Muscle of leg (tissue), 16 donors: ENCODE measurements at places on chromosomes 3 and 15. TPM values are rescaled to one million over a fixed set of nuclear protein-coding genes. Genes with fewer than 3 reads are reported as not detected.

- no peak overlapping the region for H3K27ac ChIP-seq
- no peak overlapping the region for H3K4me3 ChIP-seq
- H3K27me3 ChIP-seq: no peaks in the 10 kb centered on the region
- no peak for DNase-seq
- no peaks in the 10 kb centered on the region for H3K36me3 ChIP-seq
Measured at GRCh38 chr15:45234562-45235235, 17.3 kb upstream of the SLC28A2 start.

DNA sequence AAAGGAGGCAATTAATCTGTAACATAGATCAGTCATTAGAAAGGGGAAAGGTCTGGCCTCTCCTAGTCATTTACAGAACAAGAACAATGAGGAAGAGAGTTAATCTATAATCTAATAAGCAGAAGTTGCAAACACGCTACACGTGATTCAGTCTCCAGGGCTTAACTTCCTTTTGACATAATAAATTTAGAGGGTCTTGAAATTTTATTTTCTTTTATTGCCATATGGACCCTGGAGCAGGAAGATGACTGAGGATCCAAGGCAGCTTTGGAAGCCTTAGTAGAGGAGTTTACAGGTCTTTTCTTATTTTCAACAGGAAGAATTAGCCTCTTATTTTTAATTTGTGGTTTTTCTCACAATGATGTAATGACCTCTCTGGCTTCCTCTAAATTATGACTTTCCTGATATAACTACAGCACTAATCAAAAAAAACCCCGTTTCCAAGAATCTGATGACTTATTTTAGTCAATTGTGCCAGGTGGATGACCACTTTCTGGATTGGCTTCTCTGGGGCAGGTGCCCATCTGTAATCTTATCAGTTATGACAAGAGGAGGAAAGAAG, 32.2 kb downstream of the ADGRG7 start:
- no peaks in the 10 kb centered on the region for H3K4me1 ChIP-seq
- no peak overlapping the region for H3K27ac ChIP-seq
- no peak for DNase-seq
- no peaks in the 10 kb centered on the region for H3K36me3 ChIP-seq
- H3K4me3 ChIP-seq: no peak overlapping the region

- H3K4me1 ChIP-seq: peaks cover 9% of the 10 kb centered on the region
- no peaks in the 10 kb centered on the region for H3K27me3 ChIP-seq
- H3K27ac ChIP-seq: peak overlapping the region; percentile 74
- no peaks in the 10 kb centered on the region for H3K36me3 ChIP-seq
Measured at GRCh38 chr3:189630767-189631372, 319 bp upstream of the TP63 start.

GRCh38 chr3:129314386-129315222, 35.9 kb downstream of the HMCES start:
- H3K36me3 ChIP-seq: peaks cover 3% of the 10 kb centered on the region
- no peaks in the 10 kb centered on the region for H3K27me3 ChIP-seq
- H3K27ac ChIP-seq: peak overlapping the region; percentile 96
- peaks cover 26% of the 10 kb centered on the region for H3K4me1 ChIP-seq

GRCh38 chr3:193794002-193794881, 201.2 kb downstream of the OPA1 start:
- peaks cover 7% of the 10 kb centered on the region for H3K27me3 ChIP-seq
- H3K4me1 ChIP-seq: peaks cover 20% of the 10 kb centered on the region
- H3K36me3 ChIP-seq: no peaks in the 10 kb centered on the region
- no peak overlapping the region for H3K4me3 ChIP-seq

GRCh38 chr3:54714035-54714434, 213.8 kb downstream of the LRTM1 start:
- H3K4me1 ChIP-seq: peaks cover 3% of the 10 kb centered on the region
- H3K27ac ChIP-seq: no peak overlapping the region
- H3K27me3 ChIP-seq: no peaks in the 10 kb centered on the region
- H3K36me3 ChIP-seq: no peaks in the 10 kb centered on the region
- DNase-seq: no peak

- DNase-seq: peak; percentile 43
- H3K27ac ChIP-seq: no peak overlapping the region
- H3K36me3 ChIP-seq: no peaks in the 10 kb centered on the region
- no peak overlapping the region for H3K4me3 ChIP-seq
Measured at GRCh38 chr3:106183762-106184391, 315.1 kb upstream of the CBLB start.

- peaks cover 3% of the 10 kb centered on the region for H3K4me1 ChIP-seq
- DNase-seq: no peak
- H3K4me3 ChIP-seq: no peak overlapping the region
- no peak overlapping the region for H3K27ac ChIP-seq
- no peaks in the 10 kb centered on the region for H3K27me3 ChIP-seq
- H3K36me3 ChIP-seq: no peaks in the 10 kb centered on the region
Measured at GRCh38 chr3:190517687-190518086, 3.8 kb downstream of the IL1RAP start.

- H3K36me3 ChIP-seq: no peaks in the 10 kb centered on the region
- H3K27ac ChIP-seq: no peak overlapping the region
- no peak for DNase-seq
- no peak overlapping the region for H3K4me3 ChIP-seq
Measured at GRCh38 chr3:177283983-177284382, 86.7 kb upstream of the TBL1XR1 start.

DNA sequence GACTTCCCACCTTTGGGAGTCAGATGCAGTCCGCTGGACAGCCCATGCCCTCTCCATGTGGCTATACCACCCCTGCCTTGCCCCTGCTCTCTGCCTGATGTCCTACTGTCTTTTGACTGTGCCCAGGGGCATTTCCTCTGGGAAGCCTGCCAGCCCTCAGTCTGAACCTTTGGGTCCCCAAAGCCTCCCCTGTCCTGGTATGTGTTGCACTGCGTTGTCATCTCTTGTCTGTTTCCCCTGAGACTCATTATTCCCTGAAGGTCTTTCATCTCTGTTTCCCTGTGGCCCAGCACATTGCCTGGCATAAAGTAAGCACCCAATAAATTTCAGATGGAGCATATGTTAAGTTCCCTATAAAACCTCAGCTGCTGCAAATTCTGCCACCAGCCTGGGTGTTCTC, 236.6 kb upstream of the CTDSPL start:
- no peaks in the 10 kb centered on the region for H3K27me3 ChIP-seq
- no peak overlapping the region for H3K27ac ChIP-seq
- H3K4me1 ChIP-seq: peaks cover 38% of the 10 kb centered on the region
- peaks cover 9% of the 10 kb centered on the region for H3K36me3 ChIP-seq
- no peak for DNase-seq
- H3K4me3 ChIP-seq: no peak overlapping the region

- no peaks in the 10 kb centered on the region for H3K36me3 ChIP-seq
- DNase-seq: peak; percentile 44
- H3K27ac ChIP-seq: no peak overlapping the region
- H3K27me3 ChIP-seq: no peaks in the 10 kb centered on the region
- H3K4me1 ChIP-seq: peaks cover 12% of the 10 kb centered on the region
Measured at GRCh38 chr3:59245859-59246501, 196.2 kb upstream of the CFAP20DC start.

DNA sequence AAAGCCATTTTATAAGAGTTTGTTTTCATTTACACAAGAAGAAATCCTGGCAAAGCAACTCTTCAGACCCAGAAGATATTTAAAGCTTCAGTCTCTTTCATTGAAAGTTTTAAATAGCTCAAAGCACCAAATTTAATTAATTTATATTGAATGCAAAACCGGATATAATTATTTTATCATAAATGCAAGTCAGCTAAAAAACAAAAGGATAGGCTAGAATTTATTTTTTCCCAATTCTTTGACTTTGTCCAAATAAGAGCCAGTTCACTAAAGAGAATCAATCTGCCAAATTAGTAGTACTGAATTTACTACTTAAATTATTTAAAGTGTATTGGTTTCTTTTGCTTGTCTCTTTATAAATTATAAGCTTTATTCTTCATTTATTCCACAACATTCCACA, 101.5 kb downstream of the ZNF385D start:
- no peaks in the 10 kb centered on the region for H3K27me3 ChIP-seq
- H3K27ac ChIP-seq: no peak overlapping the region
- H3K4me1 ChIP-seq: peaks cover 6% of the 10 kb centered on the region
- H3K4me3 ChIP-seq: no peak overlapping the region
- H3K36me3 ChIP-seq: no peaks in the 10 kb centered on the region

GRCh38 chr3:145727476-145727875, 433.5 kb downstream of the PLOD2 start:
- H3K4me1 ChIP-seq: no peaks in the 10 kb centered on the region
- no peaks in the 10 kb centered on the region for H3K27me3 ChIP-seq
- no peak overlapping the region for H3K27ac ChIP-seq
- DNase-seq: no peak
- no peaks in the 10 kb centered on the region for H3K36me3 ChIP-seq

DNA sequence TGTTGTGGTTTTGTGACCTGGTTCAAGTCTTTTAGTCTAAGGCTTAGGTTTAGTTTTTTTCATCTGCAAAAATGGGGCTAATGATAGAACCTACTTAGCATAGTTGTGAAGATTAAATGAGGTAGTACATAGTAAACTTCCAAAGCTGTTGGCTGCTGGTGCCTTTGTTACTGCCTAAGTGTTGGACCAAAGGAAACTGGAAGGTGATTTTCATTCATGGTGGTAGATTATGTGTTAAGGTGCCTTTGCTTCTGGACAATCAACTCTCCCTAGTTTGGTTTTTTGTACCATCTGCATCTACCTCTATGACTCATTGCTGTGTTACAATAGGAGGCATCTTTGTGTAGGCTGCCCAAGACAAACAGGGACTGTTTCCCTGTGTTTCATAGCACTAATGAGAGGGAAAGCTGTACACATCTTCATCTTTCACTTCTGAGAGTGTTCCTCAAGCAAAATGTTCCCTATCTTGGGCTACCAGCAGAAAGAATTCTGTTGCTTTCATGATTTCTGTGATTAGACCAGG, 3.2 kb downstream of the MAP2K1 start:
- H3K4me1 ChIP-seq: peaks cover 13% of the 10 kb centered on the region
- no peak for DNase-seq

- DNase-seq: no peak
- H3K27me3 ChIP-seq: peaks cover 5% of the 10 kb centered on the region
- no peak overlapping the region for H3K4me3 ChIP-seq
- H3K27ac ChIP-seq: no peak overlapping the region
- H3K4me1 ChIP-seq: no peaks in the 10 kb centered on the region
- no peaks in the 10 kb centered on the region for H3K36me3 ChIP-seq
Measured at GRCh38 chr15:58346361-58346760, 85.4 kb upstream of the LIPC start.

GRCh38 chr3:128503164-128503651, 10.2 kb upstream of the GATA2 start:
- H3K27ac ChIP-seq: no peak overlapping the region
- H3K27me3 ChIP-seq: peaks cover 39% of the 10 kb centered on the region
- no peaks in the 10 kb centered on the region for H3K36me3 ChIP-seq
- no peak overlapping the region for H3K4me3 ChIP-seq
- no peaks in the 10 kb centered on the region for H3K4me1 ChIP-seq

DNA sequence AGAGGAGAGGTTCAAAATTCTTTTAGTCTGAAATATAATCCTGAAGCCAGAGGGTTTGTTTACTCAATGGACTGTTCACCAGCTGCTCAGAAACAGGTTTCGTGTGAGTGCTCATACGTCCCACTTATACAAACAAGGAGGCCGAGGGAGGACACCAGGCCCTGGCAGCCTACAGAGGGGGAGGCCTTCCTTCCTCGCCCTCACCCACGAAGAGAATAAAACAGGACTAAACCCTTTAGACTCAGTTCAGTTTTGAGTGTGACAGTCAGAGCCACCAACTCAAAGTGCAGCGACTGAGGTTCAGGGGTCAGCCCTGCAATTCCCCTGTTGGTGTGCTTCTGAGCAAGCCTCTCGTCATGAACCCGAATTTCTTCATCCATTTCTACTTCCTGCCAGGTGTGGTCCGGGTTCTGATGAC, 17.3 kb downstream of the FAM174B start:
- H3K27me3 ChIP-seq: no peaks in the 10 kb centered on the region
- H3K4me1 ChIP-seq: peaks cover 53% of the 10 kb centered on the region
- peak; percentile 72 for DNase-seq
- no peaks in the 10 kb centered on the region for H3K36me3 ChIP-seq
- H3K27ac ChIP-seq: peak overlapping the region; percentile 77
- no peak overlapping the region for H3K4me3 ChIP-seq

- H3K4me3 ChIP-seq: no peak overlapping the region
- DNase-seq: no peak
- H3K36me3 ChIP-seq: no peaks in the 10 kb centered on the region
- no peak overlapping the region for H3K27ac ChIP-seq
- peaks cover 3% of the 10 kb centered on the region for H3K27me3 ChIP-seq
- H3K4me1 ChIP-seq: no peaks in the 10 kb centered on the region
Measured at GRCh38 chr3:45306406-45307008, 80.4 kb upstream of the TMEM158 start.

DNA sequence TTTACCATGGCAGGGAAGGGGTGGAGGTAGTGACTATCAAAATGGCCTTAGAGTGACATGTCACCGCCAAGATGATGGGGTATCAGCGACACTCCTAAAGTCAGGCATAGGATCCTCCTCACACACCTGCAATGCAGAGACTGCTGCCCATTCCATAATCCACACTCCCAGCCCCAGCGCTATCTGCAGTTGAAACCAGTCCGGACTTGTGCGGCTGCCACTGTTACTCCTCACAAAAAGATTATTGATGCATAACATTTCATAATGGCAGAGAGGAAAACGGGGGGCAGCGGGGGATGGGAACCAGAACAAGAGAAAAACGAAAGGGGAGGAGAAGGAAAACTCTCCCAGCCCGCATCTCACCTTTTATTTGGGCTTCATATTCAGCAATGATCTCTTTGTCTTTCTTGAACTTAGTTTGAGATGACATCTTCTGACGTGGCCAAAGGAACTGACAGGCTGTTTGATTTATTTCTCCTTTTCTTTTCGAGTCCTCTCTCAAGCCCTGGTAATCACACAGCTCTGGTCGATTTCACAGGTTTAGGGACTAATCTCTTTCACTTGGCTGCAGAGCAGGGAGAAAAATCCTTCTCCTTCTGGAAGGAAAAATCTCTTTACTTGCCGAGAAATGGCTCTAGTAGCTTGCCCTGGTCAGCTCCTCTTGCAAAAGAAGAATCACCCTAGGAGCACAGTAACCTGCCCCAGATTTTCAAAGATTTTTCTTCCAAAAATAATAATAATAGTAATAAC, 749 bp downstream of the SRGAP3 start:
- H3K27me3 ChIP-seq: peaks cover 2% of the 10 kb centered on the region
- DNase-seq: no peak

- H3K27me3 ChIP-seq: no peaks in the 10 kb centered on the region
- no peak overlapping the region for H3K4me3 ChIP-seq
Measured at GRCh38 chr15:89932880-89933279, 20.1 kb upstream of the ARPIN start.

DNA sequence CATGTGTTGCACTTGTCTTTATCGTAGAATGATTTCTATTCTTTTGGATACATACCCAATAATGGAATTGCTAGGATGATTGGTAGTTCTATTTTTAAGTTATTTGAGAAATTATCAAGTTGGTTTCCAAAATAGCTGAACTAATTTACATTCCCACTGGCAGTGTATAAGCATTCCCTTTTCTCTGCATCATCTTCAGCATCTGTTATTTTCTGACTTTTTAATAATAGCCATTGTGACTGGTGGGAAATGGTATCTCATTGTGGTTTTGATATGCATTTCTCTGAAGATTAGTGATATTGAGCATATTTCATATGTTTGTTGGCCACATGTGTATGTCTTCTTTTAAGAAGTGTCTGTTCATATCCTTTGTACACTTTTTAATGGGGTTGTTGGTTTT, 81.7 kb upstream of the NUDT16 start:
- DNase-seq: no peak
- H3K27ac ChIP-seq: no peak overlapping the region
- no peak overlapping the region for H3K4me3 ChIP-seq
- H3K4me1 ChIP-seq: no peaks in the 10 kb centered on the region
- H3K36me3 ChIP-seq: no peaks in the 10 kb centered on the region
- no peaks in the 10 kb centered on the region for H3K27me3 ChIP-seq

Gene GNAT1
- total RNA-seq: not detected

Gene CORO2B
- 2.9 TPM for total RNA-seq

Gene SAMD7
- not detected for total RNA-seq

Gene MESD
- 22.3 TPM for total RNA-seq

Gene CAMKV
- total RNA-seq: 0.22 TPM

Gene PLCL2
- total RNA-seq: 25.2 TPM

Gene ADPRH
- total RNA-seq: 4.0 TPM

Gene CIB1
- total RNA-seq: 13.2 TPM

Gene NFKBIZ
- 3.6 TPM for total RNA-seq

Gene MYO5C
- 5.3 TPM for total RNA-seq
